ENCODE measurements at places on chromosomes 5 and 9.

- no peak for DNase-seq
These were observed 373 bp upstream of the PHYKPL start for GRCh38 chr5:178232920-178233429.

- DNase-seq: no peak
These were observed 323.9 kb upstream of the MSX2 start for GRCh38 chr5:174400461-174400860.

- DNase-seq: no peak
These were observed 439.0 kb downstream of the ZSWIM6 start for GRCh38 chr5:61771062-61771461.

DNA sequence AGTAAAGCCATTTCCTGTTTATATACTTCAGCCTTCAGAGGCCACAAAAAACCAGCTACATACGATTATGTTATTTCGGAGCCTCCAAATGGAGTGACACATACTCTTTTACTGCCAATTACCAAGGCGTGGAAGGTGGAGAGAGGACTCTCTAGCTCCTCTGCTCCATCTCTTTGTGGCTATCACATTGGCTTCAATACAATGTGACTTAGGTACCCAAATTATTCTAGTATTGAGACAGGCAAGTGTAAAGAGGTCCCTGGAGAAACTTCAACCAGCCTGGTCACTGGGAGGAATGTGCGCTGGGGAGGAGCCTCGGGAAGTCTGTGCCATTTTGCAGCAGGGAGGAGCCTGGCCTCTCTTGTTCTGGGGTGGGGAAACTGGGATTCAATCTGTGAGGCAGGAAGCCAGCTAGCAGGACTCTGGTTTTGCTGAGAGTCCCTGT lies 85.8 kb upstream of the TAS2R1 start:
- no peak for DNase-seq

GRCh38 chr5:152271420-152271819 lies 133.7 kb downstream of the NMUR2 start:
- DNase-seq: no peak

DNA sequence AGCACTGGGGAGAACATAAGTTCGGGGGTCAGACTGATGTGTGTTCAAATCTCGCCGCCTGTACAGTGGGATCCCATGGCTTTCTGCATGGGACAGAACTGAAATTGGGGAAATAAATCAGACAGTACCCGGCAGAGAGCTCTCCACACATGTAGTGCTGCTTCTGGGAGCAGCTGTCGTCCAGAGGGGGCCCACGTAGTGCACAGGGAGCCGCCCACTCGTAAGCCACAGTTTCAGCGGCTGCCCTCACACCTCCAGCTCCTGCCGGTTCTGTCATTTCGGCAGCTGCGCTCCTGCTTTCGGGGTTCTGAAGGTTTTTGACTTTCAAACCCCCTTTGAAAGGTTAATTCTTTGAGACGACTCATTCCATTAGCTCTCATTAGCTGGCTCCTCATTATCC lies 83.1 kb downstream of the OLFM1 start:
- no peak for DNase-seq

- DNase-seq: no peak
These were observed 140.4 kb upstream of the WWC1 start for GRCh38 chr5:168151041-168151440.

DNA sequence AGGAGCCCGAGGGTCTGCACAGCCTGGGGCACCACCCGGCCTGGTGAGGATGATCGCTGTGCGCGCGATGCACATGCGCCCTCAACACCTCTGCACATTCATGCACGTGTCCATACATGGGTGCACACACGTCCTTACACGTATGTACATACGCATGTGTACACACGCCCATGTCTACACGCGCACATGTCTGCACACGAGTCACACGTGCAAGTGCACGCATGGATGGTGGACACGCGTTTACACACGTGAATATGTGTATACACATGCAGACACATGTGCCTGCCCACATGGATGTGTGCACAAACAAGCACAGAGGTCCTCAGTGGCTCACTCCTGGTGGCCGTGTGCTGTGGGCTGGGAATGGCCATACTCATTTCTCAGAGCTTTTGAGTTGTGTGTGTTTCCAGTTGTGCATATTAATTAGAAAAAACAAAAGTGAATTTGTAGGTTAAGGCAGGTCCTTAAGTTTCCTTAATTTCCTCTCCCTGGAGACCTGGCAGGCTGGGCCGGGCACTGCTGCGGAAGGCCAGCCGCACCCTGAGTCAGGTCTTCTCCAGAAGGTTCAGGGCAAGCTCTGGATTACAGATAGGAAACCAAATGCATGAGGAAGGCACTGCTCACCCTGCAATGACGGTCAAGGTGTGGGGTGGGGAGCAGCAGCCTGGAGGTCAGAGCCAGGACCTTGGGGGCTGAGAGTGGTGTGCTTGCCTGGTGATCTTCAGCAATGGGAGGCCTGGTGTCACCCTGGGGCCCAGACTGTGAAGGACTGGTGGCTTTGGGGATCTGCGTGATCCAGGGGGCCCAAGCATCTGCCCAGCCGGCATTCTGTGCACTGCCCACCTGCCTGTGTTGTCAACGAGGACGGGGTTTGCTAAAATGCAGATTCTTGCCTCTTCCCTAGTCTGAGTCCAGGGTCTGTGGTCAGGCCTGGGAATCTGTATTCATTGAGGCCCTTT lies 1.3 kb upstream of the RNU6ATAC start:
- DNase-seq: no peak

GRCh38 chr9:117718701-117719100 lies 14.5 kb downstream of the TLR4 start:
- DNase-seq: no peak

- DNase-seq: no peak
These were observed 147.8 kb upstream of the RAPGEF1 start for GRCh38 chr9:131887680-131888079.

GRCh38 chr5:142810081-142810480 lies 39.9 kb downstream of the ARHGAP26 start:
- no peak for DNase-seq

GRCh38 chr5:109945097-109945678 lies 255.5 kb downstream of the MAN2A1 start:
- no peak for DNase-seq

GRCh38 chr9:34124099-34124498 lies 2.4 kb downstream of the DCAF12 start:
- no peak for DNase-seq

GRCh38 chr9:16516891-16517290 lies 353.6 kb downstream of the BNC2 start:
- no peak for DNase-seq

- peak; percentile 72 for DNase-seq
These were observed at the start of gene TUT7 for GRCh38 chr9:86354011-86354817. TSS of gene TUT7 (minus strand) at chr9:86354410. CDS start at chr9:86353199, 1,211 bp downstream.

GRCh38 chr5:132501961-132502931 lies 11.7 kb upstream of the IRF1 start:
- DNase-seq: no peak

DNA sequence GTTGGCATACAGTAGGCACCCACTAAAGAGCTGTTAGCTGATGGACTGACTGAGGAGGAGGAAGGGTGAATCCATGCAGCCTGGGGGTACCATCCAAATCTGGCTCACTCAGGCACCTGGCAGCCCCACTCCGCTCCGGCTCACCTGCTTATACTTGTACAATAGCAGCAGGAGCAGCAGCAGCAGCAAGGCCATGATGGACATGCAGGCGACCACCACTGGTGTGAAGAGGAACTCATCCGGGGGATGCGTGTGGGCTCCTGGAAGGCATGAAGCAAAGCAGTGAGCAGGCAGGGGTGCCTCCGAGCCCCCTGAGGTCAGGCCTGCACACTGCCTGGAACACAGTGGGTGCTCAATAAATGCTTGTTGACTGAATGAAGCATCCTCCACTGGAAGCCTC lies 18.3 kb downstream of the CSF1R start:
- no peak for DNase-seq

DNA sequence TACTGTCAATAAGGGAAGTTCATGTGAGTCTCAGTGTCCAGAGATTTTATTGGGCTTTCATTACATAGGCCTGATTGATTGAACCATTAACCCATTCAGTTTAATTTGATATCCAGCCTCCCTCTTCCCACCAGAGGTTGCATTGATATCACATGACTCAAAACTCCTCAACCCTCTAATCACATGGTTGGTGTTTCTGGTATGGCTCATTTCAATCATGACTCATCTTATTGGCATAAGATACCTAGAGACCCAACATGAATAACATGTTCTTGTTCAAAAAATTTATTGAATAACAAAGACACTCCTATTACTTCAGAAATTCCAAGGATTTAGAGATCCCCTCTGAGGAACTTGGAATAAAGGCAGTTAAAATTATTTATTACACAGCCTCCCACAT lies 982.2 kb downstream of the TLE1 start:
- no peak for DNase-seq

GRCh38 chr5:40210694-40211093 lies 469.0 kb upstream of the PTGER4 start:
- DNase-seq: no peak

GRCh38 chr5:141478321-141478945 lies 2.7 kb downstream of the PCDHGC3 start:
- no peak for DNase-seq

DNA sequence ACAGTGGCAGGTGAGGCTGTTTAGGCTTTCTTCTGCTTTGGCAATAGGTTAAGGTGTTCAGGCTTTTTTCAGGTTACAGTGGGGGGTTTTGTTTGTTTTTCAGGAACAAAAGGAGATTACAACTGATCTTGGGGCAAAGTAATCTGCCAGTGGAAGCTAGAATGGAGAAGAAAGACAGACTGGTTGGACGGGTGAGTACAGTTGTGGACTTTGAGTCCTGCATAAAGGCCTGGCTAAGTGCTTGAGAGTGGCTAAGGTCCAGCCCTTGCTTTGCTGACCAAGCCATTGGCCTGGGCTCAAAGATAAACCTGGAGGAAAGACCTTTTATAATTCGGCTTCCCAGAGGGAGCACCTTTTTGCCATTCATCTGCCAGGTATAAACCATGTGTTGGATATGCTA lies 63.1 kb downstream of the MTMR12 start:
- no peak for DNase-seq
